Activated CD4-positive, alpha-beta T cell treated with anti-CD3 and anti-CD28 coated beads, Interleukin-2, amount 50 U/mL, for 4 hours (primary cell): ENCODE measurements at places on chromosomes 4 and X.

DNA sequence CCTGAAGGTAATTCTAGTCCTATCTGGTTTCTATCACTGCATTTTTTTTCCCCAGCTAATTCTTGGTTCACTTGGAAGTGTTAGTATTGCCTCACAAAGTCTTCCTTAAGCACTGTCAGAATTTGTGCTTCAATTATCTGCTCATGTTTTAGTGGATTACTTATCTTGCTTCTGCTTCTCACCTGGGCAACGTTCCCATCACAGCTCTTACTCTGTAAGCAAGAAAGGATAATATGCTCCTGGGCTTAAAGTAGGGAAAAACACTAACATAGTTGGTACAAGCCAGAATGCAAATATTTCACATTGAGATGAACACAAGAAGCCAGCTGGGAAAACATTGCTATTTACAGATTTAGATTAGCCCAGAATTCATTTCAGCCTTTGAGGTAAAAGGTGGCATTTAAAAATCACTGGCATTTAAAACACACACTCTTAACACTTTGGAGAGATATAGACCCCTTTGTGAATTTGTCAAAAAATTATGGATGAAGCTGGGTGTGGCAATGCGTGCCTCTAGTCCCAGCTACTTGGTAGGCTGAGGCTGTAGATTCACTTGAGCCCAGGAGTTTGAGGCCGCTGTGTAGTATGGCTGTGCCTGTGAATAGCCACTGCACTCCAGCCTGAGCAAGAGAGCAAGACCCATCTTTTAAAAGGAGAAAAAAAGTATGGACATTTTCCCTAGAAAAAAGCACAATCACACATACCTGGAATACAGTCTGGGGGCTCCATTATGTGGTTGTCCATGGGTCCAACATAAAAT lies 6.6 kb upstream of the PTPN13 start:
- no peak for DNase-seq

DNA sequence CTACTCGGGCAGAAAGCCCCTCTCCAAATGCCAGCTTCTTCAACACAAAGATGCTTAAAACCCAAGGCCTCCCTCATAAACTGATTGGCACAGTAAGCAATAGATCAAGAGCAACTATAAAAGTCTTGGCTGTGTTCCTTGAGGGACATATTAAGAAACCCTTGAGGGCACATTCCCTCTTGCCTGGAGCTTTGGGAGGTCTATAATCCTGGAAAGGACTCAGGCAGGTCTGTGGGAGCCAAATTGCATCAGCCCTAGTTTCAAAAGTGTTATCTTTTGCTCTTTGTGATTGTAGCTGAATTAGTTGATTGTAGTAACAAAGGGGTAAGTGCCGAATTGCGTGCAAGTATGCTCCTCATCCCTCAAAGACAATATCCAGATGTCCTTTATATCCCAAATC lies 18.6 kb upstream of the SETD7 start:
- no peak for DNase-seq

GRCh38 chr4:1571165-1572009 lies 112.7 kb downstream of the FAM53A start:
- DNase-seq: no peak

DNA sequence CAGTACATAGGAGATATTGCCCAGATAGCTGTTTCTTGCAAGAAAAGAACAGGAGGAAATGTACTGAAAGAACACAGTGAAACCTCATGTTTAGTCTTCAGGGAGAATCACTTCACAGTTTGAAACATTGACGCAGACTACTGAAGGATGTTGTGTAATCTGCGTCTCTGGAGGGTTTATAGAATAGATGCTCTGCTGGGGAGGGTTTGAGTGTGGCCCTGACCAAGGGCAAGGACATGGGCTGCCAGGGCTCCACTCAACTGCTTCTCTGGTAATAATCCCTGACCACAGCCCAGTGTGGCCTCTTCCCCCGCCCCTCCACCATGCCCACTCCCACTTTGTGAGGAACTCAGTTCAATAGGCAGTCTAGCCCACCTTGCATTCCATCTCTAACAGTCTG lies 15.8 kb upstream of the ACE2 start:
- no peak for DNase-seq

- no peak for DNase-seq
Observed at GRCh38 chr4:99917575-99917974, 23.3 kb upstream of the LAMTOR3 start.

GRCh38 chrX:46256875-46257274 lies 288.3 kb downstream of the ZNF674 start:
- DNase-seq: no peak

- no peak for DNase-seq
Observed at GRCh38 chrX:40448793-40449192, 132.0 kb upstream of the ATP6AP2 start.

- DNase-seq: no peak
Observed at GRCh38 chrX:78540171-78540570, 119.0 kb downstream of the RTL3 start.

DNA sequence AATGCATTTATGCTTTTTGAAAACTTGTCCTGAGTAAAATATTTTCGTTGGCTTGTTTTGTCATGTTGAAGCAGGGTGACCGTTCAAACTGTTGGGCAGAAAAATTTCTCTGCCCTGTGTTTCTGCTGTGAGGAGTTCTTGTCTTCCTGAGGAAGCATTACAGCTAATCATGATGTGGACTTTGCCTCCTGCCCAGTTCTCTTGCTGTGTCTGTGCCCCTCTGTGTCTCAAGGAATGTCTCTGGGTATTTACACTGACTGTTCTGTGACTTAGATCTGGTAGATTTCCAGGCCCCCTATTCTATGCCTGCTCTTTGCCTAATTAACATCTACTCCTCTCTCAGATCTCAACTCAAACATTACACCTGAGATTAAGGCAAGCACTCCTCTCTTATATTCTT lies 30.4 kb upstream of the RPL34 start:
- no peak for DNase-seq

DNA sequence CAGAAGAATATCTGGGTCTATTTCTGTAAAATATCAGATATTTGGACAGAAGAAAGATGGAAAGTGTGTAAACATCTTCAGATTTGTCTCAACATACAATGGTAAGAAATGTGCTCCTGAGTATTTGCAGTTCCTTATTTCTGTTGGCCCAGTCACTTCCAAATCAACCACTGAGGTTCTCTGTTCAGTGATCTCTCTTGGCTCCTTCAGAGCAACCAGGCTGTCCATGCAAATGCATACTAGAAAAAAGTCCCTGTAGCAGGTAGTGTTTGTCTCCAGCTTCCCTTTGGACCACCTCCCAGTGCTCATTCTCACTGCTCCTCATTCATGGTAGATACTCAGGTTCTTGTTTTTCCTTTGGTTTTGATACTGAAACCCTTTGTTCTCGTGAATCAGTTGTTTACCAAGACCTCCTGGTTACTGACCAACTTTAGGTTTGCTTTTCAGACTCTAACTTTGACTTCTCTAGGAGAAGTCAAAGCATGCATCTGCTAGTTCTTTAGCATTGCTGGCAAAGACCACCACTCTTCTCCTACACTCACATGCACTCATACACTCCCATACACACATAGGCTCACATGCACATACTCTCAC lies 28.8 kb downstream of the ASIC5 start:
- no peak for DNase-seq

- DNase-seq: no peak
Observed at GRCh38 chrX:14939644-14940043, 66.4 kb downstream of the MOSPD2 start.

DNA sequence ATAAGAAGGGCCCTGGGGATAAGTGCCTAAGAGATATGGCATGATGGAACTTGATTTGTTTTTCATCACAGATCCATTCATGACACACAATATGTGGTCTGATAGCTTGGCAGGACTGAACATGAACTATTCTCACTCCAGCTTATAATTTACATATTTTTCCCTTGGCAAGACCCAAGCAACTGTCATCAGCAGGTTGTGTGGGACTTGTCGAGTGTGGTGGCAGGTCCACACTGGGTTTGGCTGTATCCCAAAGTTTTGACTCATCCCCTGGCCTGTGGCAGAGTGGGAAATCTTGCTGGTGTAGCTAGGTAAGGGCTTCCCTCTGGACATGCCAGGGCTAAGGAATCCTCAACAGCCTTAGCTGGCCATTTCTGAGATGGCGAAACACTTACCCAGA lies 81.0 kb upstream of the STIM2 start:
- no peak for DNase-seq

DNA sequence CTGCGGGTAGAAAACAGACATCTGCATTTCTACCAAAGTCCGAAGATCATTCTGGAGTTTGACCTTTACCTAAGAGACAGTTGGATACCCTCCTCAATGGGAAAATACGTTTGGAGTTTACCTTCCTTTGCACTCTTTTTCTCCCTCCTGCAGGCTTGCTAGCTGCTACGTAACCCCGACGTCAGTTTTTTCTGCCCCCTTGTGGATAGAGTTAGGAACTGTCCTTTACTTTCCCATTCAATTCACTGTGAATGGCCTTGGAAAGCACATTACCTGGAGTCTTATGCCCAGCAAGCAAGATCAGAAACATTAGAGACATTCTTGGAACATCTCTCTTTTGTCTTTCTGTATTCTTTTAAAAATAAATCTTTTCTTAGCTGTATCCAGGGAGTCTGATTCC lies 250.7 kb downstream of the NAP1L3 start:
- DNase-seq: no peak

- DNase-seq: no peak
Observed at GRCh38 chr4:86442881-86443280, 83.0 kb upstream of the MAPK10 start.

GRCh38 chr4:169791527-169792156 lies 33.9 kb upstream of the HPF1 start:
- no peak for DNase-seq

- DNase-seq: no peak
Observed at GRCh38 chrX:139784807-139785206, 76.8 kb upstream of the MCF2 start.

DNA sequence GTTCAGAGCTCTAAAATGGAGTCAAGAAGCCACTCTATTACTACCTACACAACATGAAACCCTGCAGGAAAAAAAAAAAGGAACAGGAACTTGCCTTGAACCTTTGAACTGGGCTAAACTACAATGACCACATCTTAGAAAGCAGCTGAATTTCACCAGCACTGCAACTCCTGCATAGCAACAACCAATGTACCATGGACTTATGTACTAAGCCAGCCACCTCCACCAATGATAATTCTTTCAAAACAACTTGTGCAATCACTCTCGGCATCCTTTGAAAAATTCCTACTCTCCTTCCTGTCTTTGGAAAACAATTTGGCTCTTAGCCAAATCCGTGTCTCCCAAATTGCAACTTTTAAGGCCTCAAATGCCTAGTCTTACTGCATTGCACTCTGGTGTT lies 26.8 kb upstream of the FMR1 start:
- DNase-seq: no peak

GRCh38 chr4:96131186-96131585 lies 291.3 kb downstream of the PDHA2 start:
- DNase-seq: no peak

- DNase-seq: peak; percentile 68
Observed at GRCh38 chrX:104165894-104166734, at the start of gene FAM199X. Gene FAM199X, plus strand, starts transcription at chrX:104166453. Its CDS starts 333 bp downstream, at chrX:104166786.

GRCh38 chr4:176795441-176795840 lies 2.7 kb upstream of the VEGFC start:
- no peak for DNase-seq

DNA sequence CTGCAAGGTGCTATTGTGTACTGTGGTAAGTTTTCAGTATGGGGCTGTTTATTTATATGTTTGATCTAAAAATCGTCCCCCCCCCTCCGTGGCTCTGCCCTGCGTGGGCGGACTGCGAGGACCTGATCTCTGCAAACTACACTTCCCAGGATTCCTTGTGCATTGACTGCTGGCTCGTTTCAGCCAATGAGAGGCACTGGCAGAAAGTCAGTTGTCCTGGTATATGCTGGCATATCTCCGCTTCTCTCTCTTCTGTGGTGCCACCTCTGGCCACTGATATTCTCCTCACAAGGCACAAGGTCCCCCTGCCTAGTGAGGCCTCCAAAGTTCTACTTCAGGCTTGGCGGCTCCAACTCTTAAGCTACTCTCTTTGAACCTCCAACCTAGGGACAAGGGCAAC lies 168.8 kb upstream of the ZFP42 start:
- no peak for DNase-seq

DNA sequence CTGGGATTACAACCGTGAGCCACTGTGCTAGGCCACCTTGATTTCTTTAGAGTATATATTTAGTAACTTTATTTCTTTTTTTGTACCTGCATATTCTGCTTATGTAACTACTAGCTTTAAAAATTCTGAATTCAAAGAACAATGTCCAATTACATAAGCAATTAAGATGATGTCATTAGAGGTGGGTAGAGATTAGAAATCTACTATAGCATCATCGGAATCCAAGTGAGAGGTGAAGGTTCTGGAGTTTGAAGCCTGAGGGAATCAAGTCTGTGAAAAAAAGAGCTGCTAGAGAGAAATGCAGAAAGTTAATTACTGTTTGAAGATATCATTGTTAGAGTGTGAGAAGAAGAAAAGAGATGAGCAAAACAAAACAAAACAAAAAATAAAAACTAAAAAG lies 79.0 kb upstream of the ENPEP start:
- no peak for DNase-seq

GRCh38 chrX:49260221-49260985 lies 4.1 kb downstream of the FOXP3 start:
- DNase-seq: no peak

DNA sequence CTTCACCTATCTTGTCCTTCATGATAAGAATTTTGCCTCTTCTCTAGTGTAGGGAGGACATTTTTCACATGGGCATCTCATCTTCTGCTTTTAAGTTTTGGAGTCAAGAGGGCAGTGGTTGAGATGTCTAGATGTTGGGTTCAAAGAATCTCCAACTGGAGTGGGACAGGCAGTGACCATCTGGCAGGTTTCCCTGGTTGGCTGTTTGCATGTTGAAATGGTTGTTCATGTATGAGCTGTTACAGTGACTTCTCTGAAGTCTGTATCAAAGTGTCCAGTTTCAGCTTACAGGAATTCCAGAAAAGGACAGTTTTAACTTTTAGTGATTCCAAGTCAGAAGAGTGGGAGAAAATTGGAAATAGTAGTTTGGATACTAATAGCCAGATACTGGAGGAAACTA lies 192.7 kb downstream of the EVC2 start:
- no peak for DNase-seq

DNA sequence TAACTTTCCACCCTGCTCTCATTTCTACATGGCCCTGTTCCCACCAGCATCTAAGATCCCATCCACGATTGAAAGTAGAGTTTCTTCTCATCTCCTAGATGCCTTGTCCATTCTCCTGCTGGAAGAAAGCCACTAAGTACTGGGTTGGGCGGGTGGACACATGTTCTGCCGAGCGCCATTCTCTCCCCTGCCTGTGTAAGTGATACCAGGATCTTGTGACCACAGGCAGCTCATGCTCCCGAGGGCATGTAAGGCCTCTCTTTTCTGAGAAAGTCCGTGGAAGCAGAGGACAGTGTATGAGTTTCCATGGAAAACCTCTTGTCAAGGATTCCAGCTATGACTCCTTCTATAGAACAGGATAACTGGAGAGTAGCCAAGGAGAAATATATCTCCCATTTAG lies 3.3 kb upstream of the SLC25A4 start:
- no peak for DNase-seq
